CD4-positive, alpha-beta T cell treated with Interleukin-6 at 100 ng/mL for 8 hours (primary cell): ENCODE measurements at places on chromosomes 6 and 20.

- no peak for DNase-seq
Measured at GRCh38 chr20:13238001-13238653, 17.1 kb downstream of the ISM1 start.

GRCh38 chr6:34049395-34050342 is 96.2 kb downstream of the GRM4 start:
- DNase-seq: no peak

DNA sequence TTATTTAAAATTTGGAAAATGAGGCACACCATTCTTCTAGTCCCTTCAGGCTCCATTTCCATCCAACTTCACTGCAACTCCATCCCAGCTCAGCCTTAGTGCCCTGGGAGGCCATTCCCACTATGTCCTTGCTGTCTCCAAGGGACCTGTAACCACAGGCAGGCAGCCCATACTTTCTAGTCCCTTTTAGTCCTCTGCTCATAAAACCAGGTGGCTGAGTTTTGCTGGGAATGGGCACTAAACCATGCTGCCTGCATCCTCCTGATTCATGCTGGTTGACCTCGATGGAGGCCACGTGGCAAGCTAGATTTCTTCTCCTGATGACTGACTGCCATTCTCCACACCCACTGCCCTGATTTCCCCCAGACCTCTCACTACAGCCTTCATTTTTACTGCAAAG is 27.5 kb upstream of the MYMX start:
- no peak for DNase-seq

- DNase-seq: no peak
Measured at GRCh38 chr20:35314816-35315631, 22.8 kb upstream of the FAM83C start.

DNA sequence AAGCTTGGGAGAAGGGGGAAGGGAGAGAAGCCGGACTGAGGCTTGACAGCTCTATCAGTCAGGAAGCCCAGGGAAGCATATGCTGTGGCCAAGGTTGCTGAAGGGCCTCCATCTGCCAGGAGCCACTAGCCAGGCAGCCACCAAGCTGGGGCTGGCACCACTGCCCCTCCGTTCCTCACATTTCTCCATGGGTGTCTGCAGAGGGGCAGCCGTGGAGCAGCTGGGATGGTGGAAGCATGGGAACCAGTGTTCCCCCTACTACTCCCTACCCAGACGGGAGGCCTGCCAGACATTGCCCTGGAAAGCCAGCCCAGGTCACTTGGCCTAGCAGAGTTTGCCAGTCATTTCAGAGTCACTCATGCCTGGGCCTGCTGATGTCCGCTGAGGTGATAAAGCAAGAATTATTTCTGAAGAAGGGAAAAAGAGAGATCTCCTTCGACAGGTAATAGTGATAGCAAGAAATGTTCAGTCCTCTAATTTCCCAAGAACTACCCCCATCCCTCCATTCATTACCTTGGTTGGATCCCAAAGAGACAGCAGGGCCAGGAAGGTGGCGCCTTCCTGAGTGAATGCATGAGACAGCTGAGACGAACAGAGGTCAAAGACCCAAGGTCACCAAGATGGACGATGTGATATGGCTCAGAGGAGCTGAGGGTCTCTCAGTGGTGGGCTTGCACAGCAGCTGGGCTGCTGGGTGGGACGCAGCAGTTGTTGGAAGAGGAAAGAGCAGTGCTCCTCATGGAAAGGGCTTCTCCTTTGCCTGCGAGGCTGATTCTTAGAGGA is 21.9 kb downstream of the SNPH start:
- DNase-seq: no peak
